Activated T-cell treated with anti-CD3 and anti-CD28 coated beads, Interleukin-2, amount 50 U/mL, for 72 hours (primary cell): ENCODE measurements at places on chromosomes 1 and 21. TPM values are rescaled to one million over a fixed set of nuclear protein-coding genes. Genes with fewer than 3 reads are reported as not detected.
A peak's percentile ranks its signal among the peaks of the same experiment; 100 is the strongest.

- H3K4me1 ChIP-seq = peaks cover 18% of the 10 kb centered on the region
- DNase-seq = no peak
These were observed 148.4 kb downstream of the PSMG1 start for GRCh38 chr21:39034590-39035536.

MTARC2 gene
- total RNA-seq = not detected

- peaks cover 15% of the 10 kb centered on the region for H3K27me3 ChIP-seq
- H3K4me1 ChIP-seq = no peaks in the 10 kb centered on the region
- no peaks in the 10 kb centered on the region for H3K36me3 ChIP-seq
- no peak for DNase-seq
These were observed 146.6 kb downstream of the KCNJ6 start for GRCh38 chr21:37769656-37770055.

GRCh38 chr1:244460197-244460596 lies 876 bp upstream of the CATSPERE start:
- H3K27ac ChIP-seq = no peak overlapping the region
- H3K4me1 ChIP-seq = peaks cover 11% of the 10 kb centered on the region
- H3K36me3 ChIP-seq = peaks cover 12% of the 10 kb centered on the region
- peak overlapping the region; percentile 52 for H3K4me3 ChIP-seq
- DNase-seq = peak; percentile 24

PLPPR4 gene
- total RNA-seq = not detected

- H3K36me3 ChIP-seq = peaks cover 15% of the 10 kb centered on the region
- peaks cover 46% of the 10 kb centered on the region for H3K4me1 ChIP-seq
- no peaks in the 10 kb centered on the region for H3K27me3 ChIP-seq
These were observed 22.7 kb downstream of the ZBTB8OS start for GRCh38 chr1:32627596-32628162.

- no peak overlapping the region for H3K4me3 ChIP-seq
- H3K4me1 ChIP-seq = peaks cover 32% of the 10 kb centered on the region
- no peak for DNase-seq
- H3K36me3 ChIP-seq = no peaks in the 10 kb centered on the region
These were observed 51.4 kb upstream of the RGS1 start for GRCh38 chr1:192524223-192524622.

CD5L gene
- total RNA-seq = not detected

- H3K4me1 ChIP-seq = no peaks in the 10 kb centered on the region
- H3K27ac ChIP-seq = peak overlapping the region; percentile 19
- no peak overlapping the region for H3K4me3 ChIP-seq
- no peaks in the 10 kb centered on the region for H3K36me3 ChIP-seq
- peaks cover 3% of the 10 kb centered on the region for H3K27me3 ChIP-seq
- no peak for DNase-seq
These were observed 29.1 kb upstream of the PLA2G4A start for GRCh38 chr1:186799689-186800054.

- peaks cover 38% of the 10 kb centered on the region for H3K27me3 ChIP-seq
- no peak overlapping the region for H3K27ac ChIP-seq
- H3K4me1 ChIP-seq = peaks cover 30% of the 10 kb centered on the region
- H3K4me3 ChIP-seq = no peak overlapping the region
- no peaks in the 10 kb centered on the region for H3K36me3 ChIP-seq
- no peak for DNase-seq
These were observed 31.0 kb downstream of the ILDR2 start for GRCh38 chr1:166944186-166944967.

- H3K4me1 ChIP-seq = peaks cover 10% of the 10 kb centered on the region
- no peaks in the 10 kb centered on the region for H3K27me3 ChIP-seq
- H3K4me3 ChIP-seq = no peak overlapping the region
These were observed 37.9 kb downstream of the EPHA2 start for GRCh38 chr1:16117936-16118335.

MRPL37 gene
- total RNA-seq = 166 TPM

DNA sequence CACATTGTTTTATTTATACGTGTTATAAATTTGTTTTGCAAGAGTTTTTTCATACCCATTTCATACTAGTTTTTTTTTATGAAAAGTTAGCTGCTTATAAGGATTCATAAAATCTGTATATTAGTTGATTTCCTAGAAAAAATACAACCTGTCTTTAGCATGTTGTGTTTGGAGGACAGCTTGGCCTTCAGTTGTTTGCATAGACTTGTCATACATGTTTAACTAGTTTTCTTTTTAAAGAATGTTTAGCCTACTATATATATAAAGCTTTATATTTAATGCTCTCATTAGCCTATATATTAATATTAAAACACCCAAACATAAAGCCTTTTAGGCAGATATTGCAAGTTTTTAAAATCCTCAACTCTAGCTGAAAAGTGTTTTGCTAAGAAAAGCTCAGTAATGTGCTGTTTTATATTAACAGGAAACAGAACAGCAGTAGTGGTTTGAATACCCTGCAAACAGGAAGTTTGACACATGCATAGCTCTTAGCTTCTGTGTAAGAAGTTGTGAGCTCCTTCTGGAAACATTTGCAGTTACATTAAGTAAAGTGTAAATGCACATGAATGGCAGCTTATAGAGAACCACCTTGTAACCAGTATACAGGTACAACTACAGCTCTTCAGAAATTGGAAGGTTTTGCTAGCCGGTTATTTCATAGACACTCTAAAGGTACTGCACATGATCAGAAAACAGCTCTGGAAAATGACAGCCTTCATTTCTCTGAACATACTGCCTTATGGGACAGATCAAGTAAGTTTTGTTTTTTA lies at the start of gene PRKACB:
Gene PRKACB (plus strand): TSS at position 476 of the 770 bp plus-strand sequence. CDS start 91 bp downstream, at position 567.
- peaks cover 58% of the 10 kb centered on the region for H3K4me1 ChIP-seq
- H3K27me3 ChIP-seq = no peaks in the 10 kb centered on the region
- H3K27ac ChIP-seq = peak within 1 kb of the TSS; percentile 99
- no peak for DNase-seq
- H3K4me3 ChIP-seq = peak within 1 kb of the TSS; percentile 95
